ENCODE measurements at places on chromosomes 4 and X. TPM values are rescaled to one million over a fixed set of nuclear protein-coding genes. Genes with fewer than 3 reads are reported as not detected.

ATOH1 gene
- total RNA-seq, result not detected

SOD3 gene
- total RNA-seq, result 3.8 TPM

SPP1 gene
- total RNA-seq, result 3.1 TPM

MAGEA12 gene
- not detected for total RNA-seq

- no peak for DNase-seq
These were observed 2.2 kb upstream of the ACSL4 start for GRCh38 chrX:109735202-109735744.

DNA sequence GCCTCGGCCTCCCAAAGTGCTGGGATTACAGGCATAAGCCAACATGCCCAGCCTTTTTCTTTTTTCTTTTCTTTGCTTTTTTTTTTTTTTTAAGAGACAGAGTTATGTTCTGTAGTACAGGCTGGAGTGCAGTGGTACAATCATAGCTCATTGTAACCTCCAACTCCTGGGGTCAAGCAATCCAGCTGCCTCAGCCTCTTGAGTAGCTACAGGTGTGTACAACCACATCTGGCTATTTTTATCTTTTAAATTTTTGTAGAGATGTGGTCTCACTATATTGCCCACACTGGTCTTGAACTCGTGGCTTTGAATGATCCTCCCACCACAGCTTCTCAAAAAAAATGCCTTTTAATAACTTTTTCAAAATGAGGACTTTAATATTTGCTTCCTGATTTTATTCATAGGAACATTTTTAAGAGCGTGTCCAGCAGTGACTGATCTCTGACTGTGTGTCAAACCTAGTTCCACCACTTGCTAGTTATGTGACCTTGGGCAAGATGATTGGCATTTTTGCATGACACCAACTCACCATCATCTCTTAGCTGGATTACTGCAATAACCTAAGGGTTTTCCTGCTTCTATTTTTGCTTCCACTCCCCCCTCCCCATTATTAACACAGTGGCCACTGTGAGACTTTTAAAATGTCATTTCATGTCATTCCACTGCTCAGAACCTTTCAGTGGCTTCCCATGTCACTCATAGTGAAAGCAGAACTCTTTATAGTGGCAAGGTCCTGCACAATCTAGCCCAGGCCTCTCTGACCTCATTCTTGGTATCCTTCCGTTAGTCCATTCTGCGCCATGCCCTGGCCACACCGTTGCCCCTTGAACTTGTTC is 4.5 kb upstream of the TNIP3 start:
- no peak for DNase-seq

DNA sequence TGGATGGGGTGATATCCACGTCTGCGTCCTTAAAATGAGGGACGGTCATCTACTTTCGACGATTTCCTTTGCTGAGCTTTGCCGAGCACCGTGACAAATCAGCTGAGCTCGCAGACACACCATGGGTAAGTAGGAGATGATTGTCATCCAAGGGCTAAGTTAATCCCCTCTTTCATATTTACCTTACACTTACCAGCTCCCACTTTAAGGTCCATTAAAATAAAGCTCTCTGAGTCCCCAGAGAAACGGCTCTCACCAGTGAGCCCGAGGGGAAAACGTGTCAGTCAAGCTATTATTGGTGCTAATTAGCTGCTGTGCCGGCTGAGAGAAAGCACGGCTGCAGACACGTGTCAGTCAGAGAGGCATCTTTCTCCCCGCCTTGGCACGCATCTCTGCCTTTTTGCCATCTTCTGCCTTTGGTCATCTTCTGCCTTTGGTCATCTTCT is 72.2 kb downstream of the CRLF2 start:
- no peak for DNase-seq

DNA sequence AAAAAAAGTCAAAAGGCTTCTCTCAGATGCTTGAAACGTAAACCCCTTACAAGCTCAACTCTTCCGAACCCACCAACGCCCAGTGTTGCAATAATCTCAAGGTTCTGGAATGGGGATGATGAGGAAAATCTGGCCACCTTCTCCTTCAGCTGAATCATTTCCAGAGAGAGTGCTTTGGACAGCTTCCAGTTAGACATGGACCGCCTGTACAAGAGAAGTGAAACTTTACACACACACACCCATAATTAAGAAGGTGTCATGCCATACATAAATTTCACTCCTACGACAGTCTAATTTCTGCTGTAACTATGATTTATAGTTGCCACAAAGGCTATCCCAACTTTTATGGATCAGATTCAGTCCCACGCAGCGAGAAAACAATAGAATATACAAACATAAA is 72.3 kb downstream of the PRKG2 start:
- DNase-seq, result peak; percentile 89

DNA sequence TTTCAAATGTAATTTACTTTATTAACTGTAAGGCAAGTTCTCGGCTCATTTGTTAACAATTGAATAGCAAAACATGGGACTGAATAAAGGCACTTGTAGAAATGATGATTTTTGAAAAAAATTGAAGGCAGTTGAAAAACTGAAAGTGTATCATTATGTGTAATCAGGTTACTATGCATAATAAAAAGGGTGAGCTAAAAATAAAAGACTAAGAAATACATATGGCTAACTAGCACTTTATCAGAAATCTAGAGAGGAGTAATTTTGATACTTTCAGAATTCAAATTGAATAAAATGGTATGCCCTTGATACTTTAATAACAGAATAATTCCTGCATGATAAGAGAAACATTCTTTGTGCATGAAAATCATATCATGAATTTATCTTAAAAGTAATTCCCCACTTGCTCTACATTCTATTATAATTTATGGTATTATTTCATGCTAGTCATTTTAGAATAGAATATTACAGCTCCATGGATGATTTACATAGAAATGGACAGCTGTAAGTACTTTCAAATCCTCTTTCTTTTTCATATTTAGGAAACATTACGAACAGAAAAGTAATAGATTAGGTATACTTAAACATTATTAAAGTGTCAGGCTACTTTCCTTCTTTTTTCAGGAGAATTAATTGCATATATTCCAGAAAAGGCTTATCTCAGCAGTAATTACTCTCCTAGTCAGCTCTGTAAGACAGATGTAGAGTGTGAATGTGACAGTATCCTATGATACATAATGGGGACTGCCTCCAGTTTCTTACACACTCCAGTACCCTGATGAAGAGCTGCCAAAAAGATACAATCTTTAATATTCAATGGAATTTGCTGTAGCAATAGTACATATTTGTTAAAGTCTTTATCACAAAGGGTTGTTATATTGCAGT is 697.3 kb downstream of the CCSER1 start:
- no peak for DNase-seq

GLOD5 gene
- total RNA-seq, result not detected

DNA sequence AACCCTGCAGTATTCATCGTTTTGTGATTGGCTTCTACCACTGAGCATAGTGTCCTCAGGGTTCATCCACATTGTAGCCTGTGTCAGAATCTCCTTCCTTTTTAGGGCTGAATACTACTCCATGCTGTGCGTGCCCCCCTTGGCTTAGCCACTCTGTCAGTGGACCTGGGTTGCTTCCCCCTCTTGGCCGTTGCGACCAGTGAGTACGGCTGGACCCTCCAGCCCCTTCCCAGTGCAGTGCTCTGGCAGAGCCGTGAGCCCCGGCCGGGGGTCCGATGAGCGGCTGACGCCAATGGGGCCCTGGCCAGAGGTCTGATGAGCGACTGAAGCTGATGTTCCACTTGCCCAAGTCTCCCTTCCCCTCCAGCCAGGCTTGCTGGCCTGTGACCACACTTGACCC is 6.9 kb downstream of the BLOC1S4 start:
- DNase-seq, result no peak

DNA sequence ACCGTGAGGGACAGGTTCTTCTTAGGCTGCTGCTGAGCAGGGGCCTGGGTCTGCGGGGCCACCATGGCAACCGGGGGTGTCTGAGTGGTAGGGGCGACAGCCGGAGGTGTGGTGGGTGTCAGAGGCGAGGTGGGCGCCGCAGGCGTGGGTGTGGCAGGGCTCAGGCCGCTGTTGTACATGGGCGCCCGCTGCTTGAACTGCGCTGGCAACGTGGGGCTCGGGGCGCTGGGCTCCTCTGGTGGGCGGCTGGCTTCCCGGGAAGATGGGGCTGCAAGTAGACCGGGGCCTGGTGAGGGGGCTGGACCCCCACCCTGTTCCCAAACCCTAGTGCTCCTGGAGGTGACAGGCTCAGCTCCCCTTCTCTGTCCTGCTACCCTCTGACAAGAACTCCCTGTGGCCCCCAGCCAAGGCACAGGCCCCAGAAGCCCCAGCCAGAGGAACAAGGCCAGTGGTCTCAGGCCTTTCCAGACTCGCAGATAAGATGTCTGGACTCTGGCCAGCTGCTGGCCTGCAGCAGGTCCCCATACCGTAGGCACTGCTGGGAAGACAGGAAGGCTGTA is 24.8 kb downstream of the NELFA start:
- DNase-seq, result no peak
